GM23248 (cell line): ENCODE measurements at places on chromosomes 4 and X.

DNA sequence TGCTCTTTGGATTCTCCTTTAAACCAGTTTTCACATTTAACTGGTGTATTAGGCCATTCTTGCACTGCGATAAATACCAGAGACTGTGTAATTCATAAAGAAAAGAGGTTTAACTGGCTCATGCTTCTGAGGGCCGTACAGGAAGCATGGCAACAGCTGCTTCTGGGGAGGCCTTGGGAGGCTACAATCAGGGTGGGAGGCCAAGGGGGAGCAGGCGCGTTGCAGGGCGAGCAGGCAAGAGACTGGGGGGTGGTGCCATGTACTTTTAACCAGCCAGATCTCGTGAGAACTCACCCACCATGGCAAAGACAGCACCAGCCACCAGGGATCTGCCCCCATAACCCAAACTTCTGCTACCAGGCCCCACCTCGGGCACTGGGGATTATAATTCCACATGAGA lies 38.1 kb downstream of the RNF212 start:
- no peak for DNase-seq

DNA sequence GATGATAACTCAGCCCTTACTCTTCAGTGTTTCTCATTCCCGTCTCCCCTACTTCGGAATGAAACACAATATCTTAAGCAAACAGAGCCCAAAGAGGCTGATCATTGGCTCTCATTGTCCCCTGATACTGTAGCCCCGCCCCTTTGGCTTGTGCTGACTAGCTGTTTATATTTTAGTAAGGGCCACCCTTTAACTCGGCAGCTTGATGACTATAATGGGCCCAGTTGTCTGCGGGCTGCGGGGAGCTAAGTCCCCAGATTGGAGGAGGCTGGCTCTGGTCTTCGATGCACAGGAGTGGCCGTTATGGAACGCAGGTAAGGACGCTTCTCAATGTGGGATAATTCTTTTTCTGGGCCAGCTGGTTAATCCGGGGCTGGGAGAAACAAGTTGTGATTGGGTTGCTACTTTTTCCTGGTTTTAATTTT lies at the start of gene TRIM2:
Gene TRIM2 (plus strand): TSS at position 197 of the 425 bp plus-strand sequence. CDS start 88 bp downstream, at position 285.
- DNase-seq: peak; percentile 66

- no peak for DNase-seq
Measured at GRCh38 chrX:150088042-150088441, 149.8 kb upstream of the EOLA2 start.

DNA sequence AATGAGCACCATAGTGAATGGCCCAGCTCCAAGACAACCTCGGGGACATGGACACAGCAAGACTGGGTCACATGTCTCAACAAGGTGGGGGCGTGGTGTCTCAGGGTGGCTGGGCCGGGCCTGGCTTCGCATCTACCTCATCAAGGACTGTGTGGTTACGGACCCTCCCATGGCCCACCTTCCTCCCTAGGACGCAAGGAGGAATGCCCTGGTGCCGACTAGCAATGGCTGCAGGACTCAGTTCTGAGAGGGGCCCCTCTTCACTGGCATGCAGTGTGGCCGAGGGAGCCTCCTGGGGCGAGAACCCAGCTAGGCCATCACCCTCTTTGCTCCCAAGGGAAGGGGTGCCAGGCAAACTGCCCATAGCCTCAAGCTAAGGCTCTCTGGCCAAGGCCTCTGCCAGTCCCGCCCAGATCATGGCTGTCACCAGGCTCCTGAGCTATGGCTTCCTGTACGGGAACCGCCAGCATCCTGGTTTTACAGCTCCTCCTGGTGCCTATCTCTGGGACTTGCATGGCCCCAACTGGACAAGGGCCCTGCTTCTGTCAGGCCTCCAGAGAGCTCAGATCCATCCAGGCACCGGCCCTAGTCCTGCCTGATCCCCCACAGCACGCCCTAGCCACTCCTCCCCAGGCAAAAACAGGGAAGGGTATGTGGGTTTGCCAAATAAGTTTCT lies 218.0 kb upstream of the AGTR2 start:
- no peak for DNase-seq

GRCh38 chr4:123672987-123673386 lies 276.4 kb downstream of the SPRY1 start:
- peak; percentile 47 for DNase-seq

DNA sequence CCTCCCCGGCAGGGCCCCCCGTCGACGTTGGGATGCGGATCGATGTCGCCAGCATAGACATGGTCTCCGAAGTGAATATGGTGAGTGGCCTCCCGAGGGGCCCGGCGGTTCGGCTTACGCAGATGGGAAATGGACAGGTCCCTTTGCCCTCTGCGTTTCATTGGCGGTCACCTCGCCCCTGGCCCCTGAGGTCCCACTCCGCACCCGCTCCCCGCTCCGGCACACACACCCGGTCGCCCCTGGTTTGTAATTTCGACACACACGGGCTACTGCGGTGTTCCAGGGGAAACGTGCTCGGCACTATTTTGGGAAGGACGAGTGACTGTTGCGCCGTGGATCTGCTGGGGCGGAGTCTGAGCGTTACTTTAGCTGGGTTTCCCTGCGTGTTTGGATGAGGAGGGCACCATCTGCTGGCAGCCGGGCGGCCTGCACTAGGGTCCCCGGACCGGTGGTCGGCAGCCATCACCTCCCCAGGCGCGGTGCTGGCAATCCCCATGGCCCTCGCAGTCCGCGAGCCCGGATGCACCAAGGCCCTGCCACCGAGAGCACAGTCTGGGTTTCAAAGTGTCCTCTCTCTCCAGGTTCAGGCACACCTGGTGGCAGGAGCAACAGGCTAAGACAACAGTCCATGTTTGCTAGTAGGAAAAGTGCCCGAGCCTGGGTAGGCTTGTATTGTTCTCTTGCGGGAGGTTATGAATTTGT lies 1.2 kb downstream of the GABRB1 start:
- DNase-seq: peak; percentile 39

DNA sequence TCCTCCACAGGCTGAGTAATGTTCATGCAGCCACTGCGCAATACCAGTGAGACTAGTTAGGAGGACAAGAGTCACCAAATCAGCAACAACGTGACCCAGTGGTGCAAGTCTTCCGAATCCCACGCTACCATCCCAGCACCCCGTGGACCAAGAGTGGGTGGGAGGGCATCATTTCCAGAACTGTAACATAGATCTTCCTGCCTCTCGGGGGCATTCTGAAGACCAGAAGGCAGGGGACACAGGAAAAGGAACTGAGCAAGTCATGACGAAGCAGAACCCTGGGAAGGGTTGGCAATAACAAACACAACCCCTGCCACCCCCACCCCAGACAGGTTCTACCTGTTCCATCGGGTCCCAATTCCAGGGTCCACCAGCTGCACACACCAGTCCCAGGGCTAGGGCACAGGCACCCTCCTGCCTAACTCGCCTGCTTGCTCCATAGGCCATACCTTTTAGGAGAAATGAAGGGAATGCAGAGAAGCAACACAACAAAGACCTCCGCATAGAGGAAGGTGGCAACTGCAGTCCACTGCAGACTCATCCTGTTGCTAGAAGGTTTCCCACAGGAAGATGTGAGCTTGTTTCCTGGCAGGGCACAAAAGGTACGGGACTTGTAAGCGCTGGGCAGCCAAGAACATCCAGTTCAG lies 1.4 kb downstream of the BCAP31 start:
- peak; percentile 59 for DNase-seq

- no peak for DNase-seq
Measured at GRCh38 chrX:105116486-105116885, 104.0 kb downstream of the TEX13A start.

GRCh38 chr4:25592736-25593135 lies 62.9 kb upstream of the SLC34A2 start:
- no peak for DNase-seq
